ENCODE measurements at places on chromosomes 3 and 15. TPM values are rescaled to one million over a fixed set of nuclear protein-coding genes. Genes with fewer than 3 reads are reported as not detected.
A peak's percentile ranks its signal among the peaks of the same experiment; 100 is the strongest.

The HYAL3 gene
- 8.4 TPM for total RNA-seq

The GPR171 gene
- not detected for total RNA-seq

DNA sequence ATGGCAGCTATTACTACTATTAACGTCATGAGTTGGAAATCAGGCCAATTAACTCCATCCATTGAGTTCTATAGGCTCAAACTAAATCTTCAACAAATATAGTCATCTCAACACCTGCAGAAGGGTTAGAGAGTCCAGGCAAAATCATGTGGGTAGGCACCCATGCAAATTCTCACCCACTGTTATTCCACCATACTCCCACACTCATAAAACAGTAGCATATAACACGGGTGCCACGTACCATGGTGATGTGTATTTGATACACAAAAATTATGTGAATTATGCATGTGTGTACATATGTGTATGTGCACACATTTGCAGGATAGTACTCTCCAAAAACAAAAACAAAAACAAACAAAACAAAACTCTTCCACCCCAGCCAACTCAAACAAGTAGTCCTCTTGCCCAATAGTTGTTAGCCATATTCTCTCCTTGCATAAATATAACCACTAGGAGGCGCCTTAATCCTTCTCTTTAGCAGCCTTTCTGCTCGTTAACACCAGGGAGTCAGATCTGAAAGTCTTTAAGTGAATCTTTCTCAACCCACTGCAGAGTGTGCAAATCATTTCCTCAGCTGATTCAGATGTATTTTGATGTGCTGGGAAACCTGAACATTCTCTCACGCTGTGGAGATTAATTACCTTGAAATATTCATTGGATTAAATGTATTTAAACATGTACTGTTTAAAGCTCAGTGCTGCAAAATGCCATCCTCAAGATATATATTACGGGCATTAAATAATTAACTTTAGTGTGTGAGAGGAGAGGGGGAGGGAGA lies 38.0 kb upstream of the COPB2 start:
- peak; percentile 71 for DNase-seq

The NDUFB4 gene
- 169 TPM for total RNA-seq

GRCh38 chr3:135452881-135453280 lies 512.6 kb upstream of the PPP2R3A start:
- DNase-seq: no peak

- DNase-seq: no peak
Observed at GRCh38 chr15:93042691-93043378, 46.2 kb downstream of the RGMA start.

The SPRED1 gene
- 20.3 TPM for total RNA-seq

DNA sequence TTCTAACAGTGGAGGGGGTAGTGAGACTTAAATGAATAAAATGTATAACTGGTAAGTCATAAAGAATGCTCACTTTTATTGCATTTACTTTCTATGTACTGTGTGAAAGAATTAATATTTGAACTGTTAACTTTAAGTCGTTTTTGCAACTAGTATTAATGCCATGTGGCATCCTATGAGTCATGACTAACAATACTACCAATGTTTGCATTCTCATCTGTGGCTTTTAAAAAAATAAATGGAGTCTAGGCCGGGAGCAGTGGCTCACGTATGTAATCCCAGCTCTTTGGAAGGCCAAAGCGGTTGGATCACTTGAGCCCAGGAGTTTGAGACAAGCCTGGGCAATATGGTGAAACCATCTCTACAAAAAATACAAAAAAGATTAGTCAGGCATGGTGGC lies 5.2 kb downstream of the C3orf49 start:
- peak; percentile 96 for DNase-seq

The ZNF148 gene
- 23.5 TPM for total RNA-seq

DNA sequence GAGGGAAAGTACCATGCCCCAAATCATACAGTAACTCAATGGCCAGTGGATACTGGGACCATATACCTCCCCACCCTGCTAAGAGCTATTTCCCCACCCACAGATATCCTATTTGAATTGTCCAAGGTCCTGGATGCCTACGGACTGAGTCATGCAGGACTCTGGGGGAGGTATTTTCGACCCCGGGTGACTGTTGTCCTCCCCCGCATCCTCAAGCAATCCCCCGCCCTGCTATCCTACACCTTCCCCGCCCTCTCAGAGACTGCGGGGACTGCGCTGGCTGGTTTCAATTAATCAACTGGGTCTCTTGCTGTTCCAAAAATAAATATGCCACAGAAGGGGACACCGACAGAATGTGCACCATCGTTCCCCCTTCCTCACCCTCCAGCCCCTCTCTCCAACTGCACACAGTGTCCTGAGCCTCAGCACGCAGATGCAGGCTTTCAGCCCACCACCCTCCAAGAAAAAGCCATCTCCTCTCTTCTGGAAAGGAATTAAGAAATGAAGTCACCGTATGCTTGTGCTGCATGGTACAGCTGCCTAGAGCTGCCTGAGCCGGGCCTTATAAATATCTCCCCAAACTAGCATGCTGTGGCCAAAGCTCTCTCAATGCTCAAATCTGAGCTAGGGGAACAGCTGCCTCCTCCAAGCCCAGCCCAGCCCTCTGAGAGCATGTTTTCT lies 8.1 kb downstream of the CAV3 start:
- DNase-seq: no peak

The LRRC49 gene
- total RNA-seq: 11.0 TPM

Measured in foreskin keratinocyte (primary cell).